ENCODE measurements at places on chromosomes 6 and 20. TPM values are rescaled to one million over a fixed set of nuclear protein-coding genes. Genes with fewer than 3 reads are reported as not detected.

The FOXS1 gene
- not detected for polyA plus RNA-seq

The CLVS2 gene
- not detected for polyA plus RNA-seq

The GHRH gene
- not detected for polyA plus RNA-seq

The FLRT3 gene
- not detected for polyA plus RNA-seq

The PCNA gene
- polyA plus RNA-seq: 34.6 TPM

The CARMIL1 gene
- polyA plus RNA-seq: not detected

The FRK gene
- polyA plus RNA-seq: not detected

The LY6G6C gene
- not detected for polyA plus RNA-seq

The CAGE1 gene
- polyA plus RNA-seq: 0.08 TPM

The BIRC7 gene
- polyA plus RNA-seq: not detected

The MOG gene
- polyA plus RNA-seq: not detected

The BAG2 gene
- 2.5 TPM for polyA plus RNA-seq

The BTN2A1 gene
- polyA plus RNA-seq: 13.9 TPM

The DPM1 gene
- polyA plus RNA-seq: 86.2 TPM

The C4B gene
- not detected for polyA plus RNA-seq

The GPR31 gene
- polyA plus RNA-seq: not detected

The GTSF1L gene
- not detected for polyA plus RNA-seq

The TRIM15 gene
- not detected for polyA plus RNA-seq

The HACE1 gene
- 6.0 TPM for polyA plus RNA-seq

The VSTM2L gene
- not detected for polyA plus RNA-seq

The LCA5 gene
- polyA plus RNA-seq: 0.80 TPM

The PPP1R14C gene
- not detected for polyA plus RNA-seq

The CYP39A1 gene
- polyA plus RNA-seq: not detected

The MOXD1 gene
- 9.0 TPM for polyA plus RNA-seq

The DCDC2 gene
- not detected for polyA plus RNA-seq

The GRM1 gene
- not detected for polyA plus RNA-seq

The MEI4 gene
- polyA plus RNA-seq: not detected

The KIF25 gene
- polyA plus RNA-seq: not detected

The FOXQ1 gene
- polyA plus RNA-seq: not detected

The COL9A3 gene
- polyA plus RNA-seq: 1.2 TPM

The CABLES2 gene
- 3.1 TPM for polyA plus RNA-seq

The ADGRF4 gene
- polyA plus RNA-seq: not detected

The ABCC10 gene
- 21.0 TPM for polyA plus RNA-seq

The TCP11 gene
- polyA plus RNA-seq: not detected

The HTR1B gene
- not detected for polyA plus RNA-seq

The GPR6 gene
- polyA plus RNA-seq: not detected

The TNNC2 gene
- not detected for polyA plus RNA-seq

The FERMT1 gene
- not detected for polyA plus RNA-seq

The SEMG1 gene
- polyA plus RNA-seq: not detected

The GSTA2 gene
- polyA plus RNA-seq: not detected

The SPATA25 gene
- not detected for polyA plus RNA-seq

Data from naive B cell (primary cell).